ENCODE measurements at places on chromosomes 7 and 10.

GRCh38 chr10:3781468-3782145, 3.4 kb downstream of the KLF6 start:
- no peak for DNase-seq

DNA sequence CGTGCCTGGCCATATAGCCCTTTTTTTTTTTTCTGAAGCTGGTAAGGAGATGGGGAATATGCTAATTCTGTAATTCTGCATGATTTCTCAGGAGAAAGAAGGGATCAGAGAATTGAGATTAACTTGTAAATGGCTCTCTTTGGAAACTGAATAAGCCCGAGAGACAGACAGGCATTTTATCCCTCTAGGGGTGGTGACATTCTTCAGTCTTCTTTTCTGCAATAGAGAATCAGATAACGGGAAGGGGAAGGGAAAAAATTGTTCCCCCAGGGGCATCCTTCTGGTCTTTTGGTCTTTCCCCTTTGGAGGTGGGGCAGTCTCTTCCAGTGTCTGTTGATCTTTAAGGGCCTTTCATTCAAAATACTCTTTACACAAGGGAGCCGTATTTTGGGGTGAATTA, 34.2 kb downstream of the HK1 start:
- no peak for DNase-seq

DNA sequence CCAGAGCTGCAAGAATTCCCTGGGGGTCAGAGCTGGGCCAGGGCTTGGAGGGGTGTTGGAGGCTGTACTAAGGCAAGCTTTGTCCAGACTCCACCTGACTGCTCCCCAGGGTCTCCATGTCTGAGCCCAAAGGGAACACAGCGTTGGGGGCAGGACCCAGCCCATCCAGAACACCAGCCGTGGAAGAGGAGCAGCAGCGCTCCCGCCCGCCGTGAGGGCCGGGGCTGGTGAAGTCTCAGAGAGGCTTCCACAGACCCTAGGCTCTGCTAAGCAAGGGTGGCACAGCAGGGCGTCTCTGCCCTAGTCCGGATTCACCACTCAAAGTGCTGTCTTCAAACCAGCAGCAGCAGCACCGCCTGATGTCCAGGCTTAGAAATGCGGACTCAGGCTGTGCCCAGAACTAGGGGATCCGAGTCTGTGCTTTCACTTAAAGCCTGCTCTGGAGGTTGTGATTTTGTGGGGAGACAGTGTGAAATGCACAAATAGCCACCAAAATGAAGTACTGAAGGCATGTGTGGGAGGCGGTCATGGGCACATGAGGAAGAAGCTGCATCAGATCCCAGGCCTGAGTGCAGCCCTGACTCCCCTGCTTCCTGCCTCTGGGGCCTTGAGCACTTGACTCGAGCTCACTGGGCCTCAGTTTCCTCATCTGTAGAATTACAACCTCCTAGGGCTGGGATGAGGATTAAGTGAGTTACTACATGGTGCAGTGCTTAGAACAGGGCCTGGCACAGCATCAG, 16.6 kb upstream of the AQP1 start:
- DNase-seq, result no peak

DNA sequence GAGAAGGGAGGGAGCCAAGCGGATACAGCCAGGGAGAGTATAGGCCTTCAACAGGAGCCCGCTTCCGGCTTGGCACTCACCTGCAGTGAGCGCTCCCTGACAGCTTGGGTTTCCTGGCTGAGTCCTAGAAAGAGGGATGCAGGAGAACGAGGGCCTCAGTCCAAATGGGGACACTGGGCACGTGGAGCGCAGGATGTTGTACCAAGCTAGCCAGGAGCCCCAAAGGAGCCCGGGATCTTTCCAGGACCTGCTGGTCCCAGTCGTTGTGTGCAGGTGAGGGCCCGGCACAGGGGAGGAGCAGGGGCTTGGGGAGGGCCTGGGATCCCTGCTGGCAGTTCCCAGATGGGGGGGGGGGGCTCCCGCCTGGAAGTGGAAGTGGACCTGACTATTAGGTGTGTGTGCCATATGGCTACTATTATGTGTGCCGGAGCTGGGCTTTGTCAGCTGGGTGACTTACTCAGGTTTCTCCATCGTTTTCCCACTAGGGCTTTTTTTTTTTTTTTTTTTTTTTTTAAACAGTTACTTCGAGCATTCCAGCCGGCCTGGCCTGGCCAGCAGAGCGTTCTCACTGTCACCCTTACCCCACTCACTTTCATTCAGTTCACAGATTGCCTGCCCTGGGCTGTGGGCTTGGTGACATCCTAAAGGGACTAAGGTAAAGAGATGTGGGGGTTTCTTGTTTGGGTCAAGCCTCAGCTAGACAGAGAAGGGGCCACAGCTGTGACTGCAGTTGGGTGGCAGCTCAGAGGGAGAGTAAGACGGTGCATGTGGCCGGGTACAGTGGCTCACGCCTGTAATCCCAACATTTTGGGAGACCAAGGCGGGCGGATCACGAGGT, 3.8 kb downstream of the AGAP3 start:
- no peak for DNase-seq

GRCh38 chr7:129225931-129226572, 1.2 kb downstream of the AHCYL2 start:
- no peak for DNase-seq

DNA sequence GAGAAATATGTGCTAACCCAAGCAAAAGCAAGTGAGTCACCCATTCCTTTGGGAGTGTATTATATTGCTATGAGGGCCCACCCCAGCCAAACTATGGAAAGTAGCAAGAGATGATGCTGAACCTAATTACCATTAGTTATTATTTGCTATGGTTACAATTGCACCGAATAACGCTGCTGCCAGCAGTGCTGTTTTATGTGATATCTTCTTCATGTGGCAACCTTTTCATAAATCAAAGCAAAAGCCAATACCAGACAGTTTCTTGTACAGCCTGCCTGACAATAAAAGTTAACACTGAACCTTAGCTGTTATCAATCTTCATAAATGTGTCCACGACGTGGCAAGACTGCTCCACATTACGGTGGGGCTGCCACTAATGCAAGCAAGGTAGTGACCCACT, 241.7 kb upstream of the PLXNA4 start:
- no peak for DNase-seq

DNA sequence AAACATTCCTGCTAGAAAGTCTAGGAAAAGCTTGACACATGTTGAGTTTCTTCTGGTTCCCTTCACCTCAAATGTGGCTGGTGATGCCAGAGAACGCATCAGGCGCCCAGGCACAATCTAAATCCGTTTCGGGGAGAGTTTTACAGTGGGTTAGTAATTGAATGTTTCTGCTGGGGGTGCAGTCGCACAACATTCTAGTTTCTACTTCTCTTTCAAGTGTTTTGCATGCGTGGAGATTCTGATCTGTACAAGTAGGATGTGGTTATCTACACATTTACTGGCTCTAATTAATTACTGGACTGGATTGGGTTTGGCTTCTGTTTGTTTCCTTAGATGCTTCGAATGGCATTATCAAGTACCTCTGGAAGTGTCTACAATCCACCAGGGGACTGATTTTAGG, 173.8 kb downstream of the TMEM26 start:
- DNase-seq, result no peak

DNA sequence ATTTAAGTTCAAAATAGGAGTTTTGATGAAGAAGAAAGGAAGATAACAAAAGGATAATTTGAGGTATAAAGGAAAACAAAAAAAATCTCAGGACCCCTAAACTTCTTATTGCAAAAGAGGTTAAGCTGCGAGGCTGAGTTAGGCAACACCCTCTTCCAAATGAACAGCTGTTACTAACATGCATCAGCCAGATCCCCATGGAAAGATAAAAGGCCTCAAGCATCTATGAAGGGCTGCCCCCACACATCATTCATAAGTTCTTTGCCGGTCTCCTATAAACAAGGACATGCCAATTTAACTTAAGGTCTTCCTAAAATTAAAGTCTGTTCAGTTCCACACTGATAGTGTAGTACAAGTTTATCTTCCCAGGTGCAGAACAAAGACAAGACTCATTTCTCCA, 75.8 kb upstream of the IMMP2L start:
- DNase-seq, result no peak

GRCh38 chr10:108454793-108455192, 1290.3 kb upstream of the SORCS1 start:
- no peak for DNase-seq

- DNase-seq, result no peak
Measured at GRCh38 chr7:107982042-107982840, 20.7 kb downstream of the LAMB1 start.

DNA sequence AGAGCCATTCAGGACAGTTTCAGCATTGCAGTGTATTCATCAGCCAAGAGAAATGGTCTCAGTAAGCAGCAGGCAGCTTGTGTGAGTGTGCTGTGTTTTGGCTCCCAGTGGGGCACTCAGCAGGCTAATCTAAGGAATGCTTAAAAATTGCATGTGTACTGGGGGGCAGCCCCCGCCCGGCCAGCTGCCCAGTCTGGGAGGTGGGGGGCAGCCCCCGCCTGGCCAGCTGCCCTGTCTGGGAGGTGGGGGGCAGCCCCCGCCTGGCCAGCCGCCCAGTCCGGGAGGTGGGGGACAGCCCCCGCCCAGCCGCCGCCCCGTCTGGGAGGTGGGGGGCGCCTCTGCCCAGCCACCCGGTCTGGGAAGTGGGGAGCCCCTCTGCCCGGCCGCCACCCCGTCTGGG, 116.2 kb downstream of the GRID1 start:
- DNase-seq, result no peak

DNA sequence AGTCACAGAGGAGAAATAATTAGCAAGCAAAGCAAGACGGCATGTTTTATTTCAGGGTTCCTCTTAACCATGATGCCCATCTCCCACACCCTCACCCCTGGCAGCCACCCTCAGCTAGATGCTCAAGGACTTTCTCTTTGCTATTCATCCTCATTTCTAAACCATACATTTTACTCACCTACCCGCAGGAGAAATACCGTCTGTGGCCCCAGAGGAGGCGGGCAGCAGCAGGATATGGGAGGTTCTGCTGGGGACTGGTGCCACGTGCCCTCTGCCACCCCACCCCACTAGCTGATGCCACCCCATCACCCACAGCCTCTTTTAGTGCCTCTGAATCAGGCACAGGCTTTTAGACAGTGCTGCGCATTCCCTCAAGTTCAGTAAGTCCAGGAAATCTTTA, 168.7 kb upstream of the ITGB1 start:
- DNase-seq, result no peak

GRCh38 chr10:98374217-98374985, 40.6 kb downstream of the PYROXD2 start:
- DNase-seq, result no peak

DNA sequence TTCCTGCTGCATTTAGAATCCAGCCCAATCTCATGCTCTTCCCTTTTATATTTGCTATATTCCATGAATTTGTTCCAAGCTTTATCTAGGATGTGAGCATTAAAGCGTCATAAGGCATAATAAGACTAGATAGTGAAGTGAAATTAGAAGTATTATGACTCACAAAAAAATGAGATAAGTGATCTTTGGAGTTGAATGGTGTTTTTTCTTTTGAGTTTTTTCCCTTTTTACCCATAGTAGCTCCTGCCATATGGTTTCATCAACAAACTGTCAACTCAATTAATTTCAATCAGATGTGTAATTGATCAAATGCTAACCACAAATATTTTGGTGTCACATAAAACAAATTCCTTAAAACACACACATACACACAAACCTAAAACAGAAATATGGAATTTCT, 17.0 kb downstream of the KLHDC10 start:
- no peak for DNase-seq

DNA sequence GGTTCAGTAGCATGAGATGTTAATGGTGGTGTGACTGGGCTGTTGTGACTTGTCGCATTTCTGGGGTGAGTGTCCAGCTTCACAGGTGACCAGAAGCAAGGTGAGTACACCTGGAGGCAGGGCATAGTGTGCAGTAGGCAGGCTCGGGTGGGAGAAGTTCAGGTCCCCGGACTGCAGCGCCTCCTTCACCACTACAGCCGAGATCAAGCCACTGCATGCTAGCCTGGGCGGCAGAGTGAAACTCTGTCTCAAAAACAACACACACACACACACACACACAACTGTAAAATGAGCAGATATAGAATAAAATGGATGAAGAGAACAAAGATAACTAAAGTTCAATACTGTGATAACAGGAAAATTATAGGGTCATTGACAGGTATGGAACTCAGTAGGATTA, 11.1 kb upstream of the PARD3 start:
- no peak for DNase-seq

DNA sequence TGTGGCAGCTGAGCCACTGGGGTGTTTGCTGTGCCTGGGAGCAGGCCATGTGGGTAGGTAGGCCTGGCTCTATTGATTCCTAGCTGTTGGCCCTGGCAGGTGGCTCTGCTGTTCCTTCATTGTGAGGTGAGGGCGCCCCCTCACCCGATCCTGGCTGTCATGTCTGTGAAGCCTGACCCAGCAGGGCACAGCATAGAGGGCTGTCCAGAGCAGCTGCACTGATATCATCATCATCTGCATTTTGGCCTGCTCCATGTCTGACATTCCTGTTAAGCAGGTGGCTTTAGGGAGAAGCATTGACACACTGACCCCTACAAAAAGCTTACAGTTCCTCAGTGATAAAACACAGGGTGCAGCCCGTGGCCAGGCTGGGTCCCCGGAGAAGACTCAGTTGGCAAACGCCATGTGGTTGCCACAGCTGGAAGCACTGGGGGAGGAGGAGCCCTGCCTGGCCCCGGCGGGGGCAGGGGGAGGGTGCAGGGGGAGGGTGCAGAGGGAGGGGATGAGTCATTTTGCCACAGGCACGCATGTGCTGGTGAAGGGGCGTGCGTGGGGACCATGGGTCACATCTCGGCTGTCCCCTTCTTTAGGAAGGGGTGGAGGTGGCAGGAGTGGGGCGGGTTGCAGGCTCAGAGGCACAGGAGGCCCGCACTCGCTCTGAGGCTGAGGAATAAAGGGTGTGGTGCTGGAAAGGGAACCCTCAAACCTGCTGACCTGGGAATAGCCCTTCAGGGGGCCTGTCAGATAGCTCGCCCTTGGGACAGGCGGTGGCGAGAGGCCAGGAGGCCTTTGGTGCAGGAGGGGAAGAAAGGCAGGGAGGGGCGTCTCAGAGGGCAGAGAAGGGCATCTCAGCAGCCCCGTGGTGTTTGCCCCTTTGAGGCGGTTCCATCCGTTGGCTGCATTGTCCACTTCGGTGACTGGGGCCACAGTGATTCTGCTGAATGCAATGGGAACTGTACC, 31.6 kb downstream of the IKZF1 start:
- DNase-seq, result no peak

- no peak for DNase-seq
Measured at GRCh38 chr10:55509168-55509567, 708.1 kb upstream of the PCDH15 start.

DNA sequence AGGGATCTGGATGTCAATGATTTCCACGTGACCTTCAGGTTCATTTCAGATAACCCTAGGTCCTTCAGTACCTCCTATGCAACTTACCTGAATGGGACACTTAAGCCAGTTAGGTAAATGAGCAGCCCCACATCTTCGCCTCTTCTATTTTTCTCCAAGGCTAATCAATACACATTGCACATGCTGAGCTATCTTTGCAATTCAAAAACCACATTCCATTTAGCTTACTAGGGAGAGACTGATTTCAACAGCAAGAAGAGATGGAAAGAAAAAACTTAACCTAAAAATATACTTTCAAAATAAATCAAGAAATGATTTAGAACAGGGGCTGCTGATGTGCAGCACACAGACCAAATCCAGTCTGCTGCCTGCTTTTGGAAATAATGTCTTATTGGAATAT, 81.8 kb upstream of the CDCA7L start:
- no peak for DNase-seq
